ENCODE measurements at places on chromosomes 2 and 18.

DNA sequence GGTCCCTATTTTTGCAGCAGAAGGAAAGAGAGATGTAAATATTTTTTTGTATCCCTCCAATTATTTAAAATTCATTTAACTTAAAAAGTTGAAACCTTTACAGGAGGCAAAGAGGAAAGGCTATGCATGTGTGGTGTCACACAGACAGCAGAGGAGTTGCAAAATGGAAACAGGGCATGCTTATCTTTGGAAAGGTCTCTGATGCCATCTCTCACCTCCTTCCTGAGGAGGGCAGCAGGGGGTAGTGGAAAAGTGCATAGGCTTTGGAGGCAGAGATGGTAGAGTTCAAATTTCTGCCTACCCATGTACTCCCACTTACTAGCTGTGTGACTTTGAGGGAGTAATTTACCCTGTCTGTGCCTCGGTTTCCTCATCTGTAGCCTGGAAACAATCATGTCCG, 99.6 kb upstream of the MCFD2 start:
- no peak for DNase-seq

GRCh38 chr2:142605421-142605820, 272.0 kb upstream of the KYNU start:
- DNase-seq: no peak

DNA sequence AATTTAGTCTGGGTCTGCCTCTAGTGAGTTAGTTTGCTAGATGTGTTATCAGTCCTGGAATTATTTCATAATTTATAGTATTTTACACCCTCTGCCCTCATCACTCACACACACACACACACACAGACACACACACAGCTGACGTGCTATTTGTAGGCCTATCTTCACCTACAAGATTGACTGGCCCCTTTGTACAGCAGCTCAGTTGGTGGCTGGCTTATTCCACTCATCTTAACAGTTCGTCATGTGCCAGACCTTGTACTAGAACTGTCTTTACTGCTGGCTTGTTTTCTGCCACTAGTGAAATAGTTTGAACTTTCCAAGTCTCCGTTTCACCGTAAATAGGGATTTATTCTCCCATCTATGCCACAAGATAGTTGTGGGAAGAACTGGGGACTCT, 21.3 kb downstream of the CENPO start:
- DNase-seq: no peak

GRCh38 chr2:96502891-96503636, 2.1 kb downstream of the NEURL3 start:
- no peak for DNase-seq

GRCh38 chr2:119864318-119864717, 104.6 kb downstream of the PTPN4 start:
- DNase-seq: no peak

GRCh38 chr2:224319750-224320149, 82.2 kb downstream of the FAM124B start:
- DNase-seq: no peak

DNA sequence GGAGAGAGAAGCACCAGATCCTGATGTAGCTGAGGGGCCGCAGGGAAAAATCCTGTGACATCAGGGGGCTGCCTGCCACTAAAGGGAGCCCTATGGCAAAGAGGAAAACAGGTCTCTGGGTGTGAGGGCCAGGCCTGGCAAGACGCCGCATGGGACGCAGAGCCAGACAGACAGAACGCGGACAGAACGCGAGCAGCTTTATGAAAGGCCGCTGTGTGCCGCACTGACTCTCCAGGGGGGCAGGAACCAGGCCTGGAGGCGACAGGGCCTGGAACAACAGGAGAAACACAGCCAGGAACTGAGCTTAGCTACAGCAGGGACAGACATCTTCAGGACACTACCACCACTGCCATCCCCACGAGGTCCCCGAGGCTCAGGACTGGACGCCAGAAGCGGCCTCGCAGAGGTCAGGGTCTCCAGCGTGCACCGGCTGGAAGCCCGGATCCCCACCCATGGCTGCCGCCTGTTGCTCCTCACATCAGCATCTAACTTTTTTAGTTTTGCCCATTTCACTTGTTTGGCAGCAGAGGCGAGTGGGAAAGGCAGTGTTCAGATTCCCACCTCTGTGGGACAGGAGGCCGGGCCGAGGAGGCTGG, 131.6 kb downstream of the VAPA start:
- DNase-seq: no peak

GRCh38 chr2:33835911-33836310, 236.8 kb upstream of the FAM98A start:
- DNase-seq: no peak

DNA sequence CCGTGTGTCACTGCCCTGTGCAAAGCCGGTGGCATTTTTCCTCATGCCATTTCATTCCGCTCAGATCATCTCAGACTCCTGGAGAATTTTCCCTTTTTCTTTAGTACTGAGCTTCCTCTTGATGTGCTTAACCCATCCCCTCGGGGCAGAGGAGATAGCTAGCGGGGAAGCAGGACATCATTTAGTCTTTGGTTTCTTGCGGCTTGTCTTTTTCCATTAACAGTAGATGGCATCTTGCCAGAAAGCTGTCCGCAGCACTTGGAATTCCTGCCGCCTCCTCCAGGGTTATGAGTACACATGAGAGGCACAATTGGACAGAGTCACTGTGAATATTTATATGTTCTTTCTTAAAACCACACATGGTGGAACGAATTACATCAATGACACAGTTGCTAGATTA, 226.6 kb downstream of the ALPK2 start:
- no peak for DNase-seq

DNA sequence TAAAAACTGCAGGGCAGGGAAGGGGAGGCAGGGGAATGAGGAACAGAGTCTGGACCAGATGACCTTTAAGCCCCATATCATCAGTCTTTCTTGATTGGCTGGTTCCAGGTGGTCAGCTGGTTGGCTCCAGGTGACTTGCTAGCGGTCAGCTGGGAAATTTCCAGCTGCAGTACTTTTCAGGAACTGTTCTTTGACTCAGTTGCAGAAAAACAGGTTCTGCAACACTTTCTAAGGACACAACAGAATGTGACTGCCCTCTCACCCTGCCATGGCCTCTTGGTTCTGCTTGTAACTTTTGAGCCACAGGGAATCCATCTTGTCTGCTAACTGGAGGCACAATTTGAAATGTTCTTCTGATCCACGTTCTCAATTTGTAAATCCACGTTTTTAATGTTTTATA, 278.3 kb upstream of the LRATD1 start:
- DNase-seq: no peak

DNA sequence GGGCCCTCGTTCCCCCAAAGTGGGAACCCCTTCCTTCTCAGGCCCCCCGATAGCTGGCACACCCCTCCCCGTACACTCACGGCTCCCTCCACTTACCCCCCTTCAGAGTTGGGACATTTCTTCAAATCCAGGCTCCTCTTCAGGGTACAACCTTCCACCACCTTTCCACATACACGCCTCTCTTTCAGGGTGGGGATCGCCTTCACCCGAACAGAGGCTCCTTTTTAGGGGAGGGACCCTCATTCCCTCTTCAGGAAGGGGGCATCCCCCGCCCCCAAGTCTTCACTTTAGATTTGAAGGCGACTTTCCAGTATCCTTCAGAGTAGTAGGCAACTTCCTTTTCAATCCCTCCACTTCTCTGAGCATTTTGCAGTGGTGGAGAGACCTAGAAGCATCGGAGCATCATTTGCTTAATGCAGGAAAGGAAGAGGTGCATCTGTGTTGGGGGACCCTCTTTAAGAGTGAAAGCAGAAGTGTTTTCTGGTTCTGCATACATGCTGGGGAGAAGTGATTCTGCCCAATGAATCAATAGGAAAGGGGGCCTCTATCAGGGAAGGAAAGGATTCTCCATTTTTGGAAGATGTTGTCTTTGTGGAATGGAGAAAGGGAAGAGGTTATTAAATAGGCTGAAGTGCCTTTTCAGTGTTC, 845 bp downstream of the EML4 start:
- DNase-seq: no peak

GRCh38 chr2:54840559-54841468, 117.4 kb downstream of the EML6 start:
- DNase-seq: no peak

DNA sequence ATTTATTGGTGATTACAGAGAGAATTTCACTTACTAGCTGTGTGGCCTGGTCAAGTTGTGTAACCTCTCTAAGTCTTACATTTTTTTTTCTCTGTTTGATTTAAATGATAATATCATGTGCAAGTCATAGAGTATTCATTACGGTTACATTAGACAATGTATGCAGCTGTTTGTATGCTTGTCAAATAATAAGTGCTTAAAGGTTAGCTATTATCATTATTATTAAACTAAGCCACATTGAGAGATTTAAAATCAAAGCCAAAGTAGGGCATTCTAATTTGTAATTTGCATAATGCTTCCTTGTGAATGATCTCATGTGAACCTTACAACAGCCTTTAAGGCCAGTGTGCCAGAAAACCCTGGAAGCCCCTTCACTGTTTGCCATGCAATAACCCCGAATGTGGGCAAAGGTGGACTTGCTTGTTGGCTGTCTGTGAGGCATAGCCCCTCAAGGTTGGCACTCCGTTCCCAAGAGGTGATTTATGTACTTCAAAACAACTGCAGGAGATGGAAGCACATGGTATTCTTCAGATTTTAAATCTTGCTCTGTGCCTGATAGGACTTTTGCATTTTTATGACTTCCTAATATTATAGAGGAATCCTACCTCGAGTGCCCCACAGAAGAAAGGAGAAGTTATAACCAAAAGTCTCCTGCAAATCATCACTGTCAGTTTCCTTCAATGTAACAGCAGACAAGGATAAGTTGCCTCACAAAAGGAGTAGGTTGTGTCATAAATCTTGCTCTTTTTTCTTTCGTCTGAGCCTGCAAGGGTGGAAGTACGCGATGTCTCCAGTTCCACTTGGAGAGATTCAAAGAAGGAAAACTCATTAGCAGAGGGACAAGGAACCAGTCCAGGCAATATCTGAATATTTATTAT, 272.0 kb downstream of the TGIF1 start:
- DNase-seq: no peak

GRCh38 chr2:693606-694005, 16.4 kb upstream of the TMEM18 start:
- no peak for DNase-seq

DNA sequence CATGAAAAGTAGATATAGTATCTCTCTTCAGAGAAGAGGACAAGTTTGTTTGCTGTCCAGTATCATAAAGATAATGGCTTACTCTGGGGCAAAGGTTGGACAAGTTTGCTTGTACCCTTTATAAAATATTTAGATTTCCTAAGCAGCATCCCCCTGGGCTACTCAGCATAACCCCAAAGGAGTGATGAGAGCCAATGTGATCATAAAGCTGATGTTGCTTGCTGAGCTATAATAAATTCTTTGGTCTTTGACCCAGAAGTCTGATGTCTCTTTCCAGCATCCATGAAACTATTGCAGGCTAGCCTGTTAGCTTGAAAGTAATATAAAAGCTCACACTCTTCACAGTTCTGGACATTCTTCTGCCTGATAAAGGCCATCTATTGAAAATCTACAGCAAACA, 138.3 kb upstream of the STON1 start:
- DNase-seq: no peak

DNA sequence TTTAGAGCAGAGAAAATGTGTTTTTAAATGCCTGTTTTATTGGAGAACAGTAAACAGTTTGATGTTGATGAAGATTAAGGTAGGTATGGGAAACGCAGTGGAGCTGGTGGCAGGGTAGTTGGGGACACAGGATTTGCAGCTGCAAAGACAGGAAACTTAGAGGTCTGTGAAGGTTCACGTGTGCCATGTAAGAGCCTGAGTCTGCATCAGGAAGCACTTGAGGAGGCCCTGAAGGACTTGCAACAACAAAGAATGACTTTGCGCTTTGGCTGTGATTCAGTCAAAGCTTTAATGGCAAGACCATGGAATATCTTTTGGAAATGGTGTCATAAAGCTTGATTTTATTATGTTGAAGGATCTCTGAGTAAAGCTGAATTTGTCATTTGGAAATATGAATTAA, 347.6 kb upstream of the KCNJ3 start:
- no peak for DNase-seq

- no peak for DNase-seq
These were observed 268.3 kb downstream of the VAPA start for GRCh38 chr18:10182009-10182624.

DNA sequence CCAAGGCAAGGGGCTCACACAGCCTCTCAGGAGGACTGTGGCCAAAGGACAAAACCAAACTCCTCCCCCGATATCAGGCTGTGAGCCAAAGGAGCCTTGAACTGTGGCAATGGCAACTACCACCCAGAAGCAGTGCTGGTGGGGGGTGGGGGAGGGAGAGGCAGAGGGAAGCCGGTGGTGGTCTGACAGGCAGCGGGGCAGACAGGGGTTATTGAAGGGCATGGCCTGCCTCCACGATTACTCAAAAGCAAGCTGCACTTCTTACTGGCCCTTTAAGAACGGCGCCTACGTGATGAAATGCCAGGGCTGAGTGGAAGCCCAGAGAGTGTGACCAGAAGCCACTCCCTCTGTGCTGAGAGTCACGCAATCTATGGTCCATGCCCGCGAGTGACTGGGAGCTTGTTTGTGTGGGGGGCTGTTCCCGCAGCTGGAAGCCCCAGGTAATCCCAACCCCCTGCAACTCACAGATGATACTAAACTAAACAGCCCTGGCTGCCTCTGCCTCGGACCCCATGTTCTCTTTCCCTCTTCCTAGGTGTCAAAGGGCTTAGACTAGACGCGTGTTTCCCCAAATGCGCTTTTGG, 128.2 kb upstream of the CXCR4 start:
- no peak for DNase-seq

GRCh38 chr18:79801641-79802040, 3.9 kb downstream of the KCNG2 start:
- DNase-seq: no peak

- no peak for DNase-seq
These were observed 13.1 kb upstream of the CATIP start for GRCh38 chr2:218343591-218343990.

DNA sequence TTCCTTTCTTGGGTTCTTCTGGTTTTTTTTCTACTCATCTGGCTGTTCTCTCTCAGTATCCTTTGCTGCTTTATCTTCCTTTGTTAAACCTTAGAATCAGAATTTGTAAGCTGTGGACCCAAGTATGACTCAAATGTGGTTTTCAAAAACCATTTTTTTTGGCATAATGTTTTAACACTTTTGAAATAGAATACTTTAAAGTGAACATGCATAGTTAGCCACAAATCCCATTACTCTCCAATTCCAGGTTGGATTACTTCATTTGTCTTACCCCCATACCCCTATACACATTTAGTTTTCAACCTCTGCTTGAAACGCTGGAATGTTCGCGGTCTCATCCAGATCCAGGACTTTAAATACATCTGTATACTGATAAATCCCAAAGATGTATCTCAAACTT, 29.1 kb downstream of the ALMS1 start:
- no peak for DNase-seq

DNA sequence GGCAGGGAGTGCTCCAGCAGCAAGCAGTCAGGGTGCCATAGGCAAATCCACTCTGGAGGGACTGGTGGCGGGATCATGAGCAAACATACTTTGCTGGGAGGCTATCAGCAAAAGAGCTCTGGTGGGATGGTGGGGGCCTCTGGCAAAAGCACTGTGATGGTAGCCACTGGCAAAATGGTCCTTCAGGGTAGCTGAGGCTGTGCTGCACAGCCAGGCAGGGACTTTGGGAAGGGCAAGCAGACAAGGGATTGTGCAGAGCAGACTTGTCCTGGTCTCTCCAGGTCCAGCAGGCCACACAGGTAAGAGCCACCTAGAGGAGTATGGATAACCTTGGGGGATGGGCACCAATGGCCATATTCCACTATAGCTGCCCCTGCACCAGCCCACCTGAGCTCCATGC, 129.4 kb upstream of the OTOS start:
- DNase-seq: no peak

Measured in hematopoietic multipotent progenitor cell treated with erythropoietin and hydrocortisone succinate and interleukin-3 and kit ligand, for 17 days (in vitro differentiated cells).